Gastrocnemius medialis (tissue), 4 donors: ENCODE measurements at places on chromosomes 1 and 21.
A peak's percentile ranks its signal among the peaks of the same experiment; 100 is the strongest.

DNA sequence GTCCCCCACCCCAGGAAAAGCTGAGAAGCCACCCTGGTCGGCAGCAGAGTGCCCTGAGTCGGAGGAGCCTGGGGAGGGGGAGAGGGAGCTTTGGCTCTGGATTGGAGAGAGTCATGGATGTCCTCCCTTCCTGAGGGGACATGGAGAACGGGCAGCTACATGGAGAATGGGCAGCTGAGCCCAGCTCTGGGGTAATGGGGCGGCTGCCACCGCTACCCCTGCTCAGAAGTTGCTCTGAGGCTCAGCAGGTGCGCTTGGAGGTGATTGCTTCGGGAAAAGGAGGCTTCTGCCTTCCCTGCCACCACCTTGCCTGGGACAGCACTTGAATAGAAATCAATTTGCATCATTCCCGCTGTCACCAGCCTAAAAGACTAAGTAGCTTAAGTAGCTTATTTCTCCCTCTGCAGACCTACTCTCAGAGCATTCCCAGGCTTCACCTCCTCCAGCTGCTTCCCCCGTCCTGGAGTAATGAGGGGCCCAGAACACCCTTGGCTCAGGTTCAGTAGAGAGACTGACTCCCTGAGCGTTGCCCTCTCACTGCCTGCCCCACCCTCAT, 8.3 kb downstream of the DISP3 start:
- DNase-seq = no peak

DNA sequence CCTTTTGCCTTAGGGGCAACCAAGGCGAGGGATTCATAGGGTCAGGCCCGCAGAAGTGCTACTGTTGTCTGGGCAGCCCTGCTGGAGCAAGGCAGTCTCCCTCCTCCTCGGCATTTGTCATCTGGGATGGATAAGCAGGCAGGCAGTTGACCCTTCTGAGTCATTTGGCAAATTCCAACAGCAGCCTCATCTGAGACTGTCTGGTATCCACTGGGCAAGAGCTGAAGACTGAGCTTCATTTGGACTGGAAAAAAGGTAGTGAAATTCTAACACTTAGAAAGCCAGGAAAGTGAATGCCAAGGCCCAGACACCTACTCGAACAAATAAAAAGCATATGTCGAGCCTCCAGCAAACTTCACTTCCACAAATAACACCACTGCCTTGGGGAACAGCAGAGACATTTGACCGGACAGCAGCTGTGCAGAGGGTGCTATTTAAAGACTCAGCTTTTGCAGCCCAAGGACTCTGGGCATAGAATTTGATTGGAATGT, 4.0 kb upstream of the ZBTB40 start:
- no peak for DNase-seq

GRCh38 chr1:56550138-56550858, 29.1 kb downstream of the PLPP3 start:
- no peak for DNase-seq

DNA sequence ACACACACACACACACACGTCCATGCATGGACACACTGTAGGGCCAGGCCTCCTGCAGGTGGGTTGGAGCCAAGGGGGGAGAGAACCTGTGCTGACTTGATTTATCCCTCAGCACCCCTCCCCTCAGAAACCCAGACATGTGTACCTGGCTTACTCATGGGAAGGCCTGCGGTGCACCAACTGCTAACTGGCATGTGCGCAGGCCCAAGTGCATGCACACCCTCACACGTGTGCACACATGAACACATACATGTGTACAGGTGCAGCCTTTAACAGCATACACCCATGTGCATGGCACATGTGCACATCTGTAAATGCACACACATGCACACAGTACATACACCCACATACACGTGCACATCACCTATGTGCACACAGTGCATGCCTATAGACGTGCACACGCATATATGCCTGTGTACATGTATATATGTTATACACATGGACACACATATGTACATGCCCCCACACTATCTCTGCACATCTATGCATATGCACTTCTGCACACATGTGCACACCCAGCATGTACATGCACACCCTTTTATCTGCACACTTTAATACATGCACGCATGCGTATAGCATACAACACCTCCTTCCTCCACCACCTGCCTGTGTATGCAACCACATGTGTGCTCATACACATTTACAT, 67.5 kb downstream of the TRIM11 start:
- no peak for DNase-seq

DNA sequence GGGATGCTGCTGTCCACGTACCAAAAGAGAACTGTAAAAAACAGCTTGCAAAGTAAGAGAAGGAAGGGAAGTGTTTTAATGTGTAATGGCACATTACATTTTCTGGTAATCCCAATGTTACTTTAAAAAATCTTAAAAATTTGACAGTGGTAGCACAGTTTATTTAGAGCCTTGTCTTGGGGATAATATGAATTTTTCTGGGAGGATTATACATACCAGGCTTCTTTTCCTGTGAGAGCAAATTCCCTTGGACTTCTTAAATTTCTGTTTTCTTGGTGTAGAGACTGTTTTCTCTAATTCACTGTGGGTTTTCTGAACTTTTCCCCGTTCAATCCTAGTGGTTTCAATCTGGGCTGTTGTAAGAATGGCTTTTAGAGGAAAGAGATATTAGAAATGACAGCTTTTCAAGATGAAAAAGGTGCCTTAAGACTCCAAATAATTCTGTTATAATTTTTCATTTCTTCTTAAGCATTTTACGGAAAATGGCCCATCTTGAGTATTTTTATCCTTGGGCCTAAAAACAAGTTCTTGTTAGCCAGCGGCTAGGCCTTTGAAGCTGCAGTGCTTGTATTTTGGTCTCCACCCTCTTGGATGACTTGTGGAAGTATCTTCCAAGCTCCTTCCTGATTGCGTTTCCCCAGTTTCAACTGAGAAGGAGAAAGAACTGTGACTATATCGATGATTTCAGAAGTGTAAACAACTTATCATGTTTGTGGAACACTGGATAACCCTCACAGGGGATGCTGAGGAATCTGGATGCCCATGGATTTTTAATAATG, 70.0 kb downstream of the LEPR start:
- DNase-seq = no peak

- no peak for DNase-seq
Observed at GRCh38 chr1:7376676-7377075, 394.4 kb upstream of the VAMP3 start.

- DNase-seq = no peak
Observed at GRCh38 chr1:80675454-80675853, 1125.3 kb upstream of the ADGRL2 start.

GRCh38 chr1:118338936-118339335, 153.9 kb upstream of the SPAG17 start:
- DNase-seq = no peak

DNA sequence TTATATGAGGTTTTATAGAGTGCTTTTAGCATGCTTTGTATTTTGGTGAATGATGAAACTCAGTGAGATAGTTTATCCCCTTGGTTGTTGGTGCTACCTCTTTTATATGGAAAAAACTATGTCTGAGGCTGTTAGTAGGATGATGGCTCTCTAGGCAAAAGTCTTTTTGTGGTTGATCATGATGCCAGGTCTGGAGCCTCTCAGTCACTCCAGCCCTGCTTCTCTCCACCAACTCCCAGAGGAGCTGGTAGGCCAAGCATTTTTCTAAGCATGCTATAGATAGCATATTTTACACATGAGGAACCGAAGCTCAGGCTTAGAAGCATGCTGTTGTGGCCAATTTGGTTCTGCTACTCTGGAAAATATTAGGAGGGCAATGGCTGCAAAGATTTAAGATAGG, 82.2 kb downstream of the FMN2 start:
- no peak for DNase-seq

- DNase-seq = no peak
Observed at GRCh38 chr1:64956733-64957441, 9.5 kb downstream of the JAK1 start.

DNA sequence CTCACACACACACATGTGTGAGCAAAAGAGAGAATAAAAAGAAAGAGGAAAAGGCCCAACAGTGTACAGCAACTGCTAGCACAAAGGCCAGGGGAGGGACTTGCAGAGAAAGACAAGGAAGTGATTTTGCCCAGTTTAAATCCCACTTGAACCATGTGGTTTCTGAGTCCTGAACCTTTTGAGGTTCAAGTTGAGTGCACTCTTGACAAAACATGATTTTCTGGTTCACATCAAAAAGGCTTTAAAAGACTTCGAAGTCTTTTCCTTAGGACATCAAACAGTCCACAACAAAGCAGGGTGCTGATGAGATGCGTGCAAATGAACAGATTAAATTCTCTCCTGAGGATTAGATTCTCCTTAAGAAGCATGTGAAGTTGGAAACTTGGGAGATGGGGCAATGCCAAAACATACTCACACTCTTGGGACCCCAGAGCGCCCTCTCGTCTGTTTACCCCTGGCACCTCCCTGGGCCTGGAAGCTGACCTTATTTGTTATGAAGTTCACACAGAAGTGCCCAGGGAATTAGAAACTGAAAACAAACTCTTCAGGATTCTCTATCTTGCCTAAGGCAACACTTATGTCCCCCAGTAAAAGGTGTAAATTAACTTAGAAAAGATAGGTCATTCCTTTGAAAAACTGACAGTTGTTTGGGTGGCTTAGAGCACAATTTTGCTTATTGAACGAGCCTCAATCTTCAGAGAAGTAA, 31.5 kb downstream of the RNF220 start:
- no peak for DNase-seq

DNA sequence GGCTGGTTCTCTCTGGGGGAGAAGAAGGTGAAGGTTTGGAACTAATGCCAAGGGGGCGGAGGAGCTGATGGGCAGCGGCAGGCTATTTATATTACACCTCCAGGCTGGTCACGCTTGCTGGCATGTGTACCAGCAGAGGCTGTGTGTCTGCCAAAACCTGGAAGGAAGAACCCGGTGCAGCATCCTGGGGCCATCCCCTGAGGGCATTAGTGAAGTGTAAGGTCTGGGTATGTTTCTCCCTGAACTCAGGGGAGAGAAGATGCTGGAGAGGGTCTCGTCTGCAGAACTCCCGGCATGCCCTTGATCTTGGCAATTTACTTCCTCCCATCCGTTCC, 5.3 kb downstream of the DISP3 start:
- DNase-seq = no peak

DNA sequence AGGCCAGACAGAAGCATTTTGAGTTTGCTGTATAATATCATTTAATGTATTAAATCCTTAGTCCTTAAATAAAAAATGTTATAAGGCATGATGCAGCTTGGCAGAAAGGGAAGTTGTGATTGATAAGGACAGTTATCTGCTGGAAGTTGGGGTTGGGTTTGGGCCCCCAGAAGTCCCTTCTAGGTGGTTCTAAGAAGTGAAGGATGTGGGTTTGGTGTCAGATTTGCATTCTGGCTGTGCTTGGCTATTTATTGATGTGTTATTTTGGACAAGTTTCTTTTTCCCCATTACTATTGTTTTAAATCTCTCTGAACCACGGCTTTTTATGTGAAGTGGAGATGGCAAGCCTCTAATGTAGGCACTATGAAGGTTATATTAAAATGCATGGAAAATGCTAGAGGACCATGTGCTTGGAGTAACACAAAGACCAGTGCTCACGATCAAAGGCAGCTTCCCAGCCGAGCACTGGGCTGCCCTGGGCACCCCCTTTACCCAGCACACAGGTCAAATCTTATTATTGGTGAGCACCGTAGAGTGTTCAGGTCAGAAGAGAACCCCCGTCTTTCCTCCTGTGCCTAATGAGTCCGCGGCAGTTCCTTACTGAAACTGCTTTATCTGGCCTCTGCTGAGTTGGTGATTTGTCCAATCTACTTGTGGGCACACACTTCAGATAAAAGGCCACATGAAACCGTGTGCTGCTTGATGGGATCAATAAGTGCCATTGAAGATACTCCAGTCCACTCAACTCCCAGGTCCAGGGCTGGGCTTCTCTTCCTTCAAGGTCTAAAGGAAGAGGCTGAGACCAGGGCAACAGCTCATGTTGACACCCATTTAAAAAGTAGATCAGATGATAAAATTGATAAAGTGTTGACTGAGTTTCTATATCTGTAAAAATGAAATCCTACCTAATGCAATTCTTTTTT, 212.0 kb downstream of the PRDM2 start:
- DNase-seq = no peak

- no peak for DNase-seq
Observed at GRCh38 chr21:14736162-14736561, 190.0 kb upstream of the SAMSN1 start.

DNA sequence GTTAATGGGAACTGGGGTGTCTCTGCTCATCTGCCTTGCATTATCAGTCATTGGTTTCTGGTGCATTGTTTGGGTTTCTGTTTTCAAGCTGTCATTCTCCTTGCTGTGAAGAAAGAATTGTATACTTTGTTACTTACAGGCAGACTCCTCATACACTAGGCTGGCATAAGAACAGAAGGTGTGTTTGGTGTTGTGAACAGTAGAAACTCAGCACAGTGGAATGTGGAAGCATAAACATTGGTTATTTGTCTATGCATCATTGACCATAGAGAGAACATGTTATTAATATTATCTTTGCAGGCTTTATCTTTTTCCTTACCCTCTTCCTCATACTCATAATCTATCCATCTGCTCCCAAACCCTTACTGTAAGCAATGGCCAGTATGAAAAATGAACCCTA, 18.2 kb downstream of the C1orf87 start:
- DNase-seq = no peak

GRCh38 chr1:9316080-9316444, 23.4 kb downstream of the SPSB1 start:
- no peak for DNase-seq

DNA sequence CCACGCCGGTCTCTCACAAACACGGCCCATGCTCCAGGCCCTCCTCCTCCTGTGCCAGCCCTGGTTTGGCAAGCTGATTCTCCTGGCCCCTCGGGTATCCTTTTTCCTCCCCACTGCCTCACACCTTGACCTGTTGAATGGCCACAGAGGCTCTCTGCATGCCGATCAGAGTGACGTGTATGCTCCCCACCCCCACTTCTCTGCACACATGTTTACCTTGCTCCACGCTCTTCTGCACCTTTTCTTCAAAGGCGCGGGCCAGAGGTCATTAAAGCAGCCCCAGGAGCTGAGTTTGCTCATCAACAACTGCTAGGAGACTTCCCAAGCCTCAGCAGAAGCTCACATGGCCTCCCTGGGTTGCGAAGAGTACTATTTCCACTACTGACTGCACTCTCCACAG, 139.3 kb upstream of the EDN2 start:
- no peak for DNase-seq

DNA sequence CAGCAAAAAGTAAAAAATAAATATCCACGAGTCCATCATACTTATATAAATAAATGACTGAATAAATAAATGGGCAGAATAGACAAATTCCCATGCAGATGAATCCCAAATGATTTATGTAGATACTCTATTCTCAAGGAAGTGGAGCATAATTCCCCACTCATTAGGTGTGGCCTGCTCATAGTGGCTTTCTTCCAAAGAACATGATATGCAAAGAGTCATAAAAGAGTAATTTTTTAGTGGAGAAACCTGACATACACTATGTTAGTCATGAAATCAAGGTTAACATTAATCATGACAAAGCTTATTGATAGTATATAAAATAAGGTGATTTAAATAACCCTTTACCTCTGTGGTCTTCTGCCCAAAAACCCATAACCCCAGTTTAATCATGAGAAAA, 298.9 kb downstream of the DPYD start:
- no peak for DNase-seq

GRCh38 chr1:77825131-77825709, 45.8 kb downstream of the MIGA1 start:
- peak; percentile 90 for DNase-seq

- DNase-seq = no peak
Observed at GRCh38 chr1:38038861-38039260, 7.7 kb downstream of the POU3F1 start.

GRCh38 chr1:197399755-197400521, 131.9 kb downstream of the CRB1 start:
- DNase-seq = no peak
